Stimulated activated CD8-positive, alpha-beta memory T cell treated with anti-CD3 and anti-CD28 coated beads, Interleukin-4, amount 100 ng/mL, for 1 hour (primary cell): ENCODE measurements at places on chromosomes 2 and 18.
A peak's percentile ranks its signal among the peaks of the same experiment; 100 is the strongest.

DNA sequence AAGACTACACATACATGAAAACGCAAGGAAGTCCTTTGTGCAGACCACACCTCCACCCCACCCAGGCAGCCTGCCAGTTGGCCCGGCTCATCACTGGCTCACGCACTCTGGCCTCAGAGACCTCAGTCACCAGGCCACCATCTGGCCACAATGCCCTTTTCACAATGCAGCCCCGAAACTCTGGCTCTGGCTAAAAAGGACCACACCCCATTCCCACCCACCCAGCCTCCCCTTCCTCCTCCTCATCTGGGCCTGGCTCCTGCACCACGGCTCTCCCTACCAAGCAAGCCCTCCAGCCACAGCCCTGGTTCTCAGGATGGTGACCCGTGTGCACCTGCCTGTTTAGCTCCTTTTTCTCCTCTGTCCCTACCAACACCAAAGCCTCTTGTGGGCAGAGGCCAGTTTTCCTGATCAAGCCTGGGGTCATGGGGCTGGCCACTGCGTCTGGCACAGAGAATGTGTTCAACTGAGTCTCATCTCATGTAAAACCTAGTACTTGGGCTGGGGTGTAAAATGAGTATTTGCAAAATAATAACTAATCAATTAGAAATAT, 7.4 kb downstream of the HDAC4 start:
- DNase-seq, result no peak

- DNase-seq, result no peak
Measured at GRCh38 chr2:104597942-104598341, 256.0 kb upstream of the POU3F3 start.

DNA sequence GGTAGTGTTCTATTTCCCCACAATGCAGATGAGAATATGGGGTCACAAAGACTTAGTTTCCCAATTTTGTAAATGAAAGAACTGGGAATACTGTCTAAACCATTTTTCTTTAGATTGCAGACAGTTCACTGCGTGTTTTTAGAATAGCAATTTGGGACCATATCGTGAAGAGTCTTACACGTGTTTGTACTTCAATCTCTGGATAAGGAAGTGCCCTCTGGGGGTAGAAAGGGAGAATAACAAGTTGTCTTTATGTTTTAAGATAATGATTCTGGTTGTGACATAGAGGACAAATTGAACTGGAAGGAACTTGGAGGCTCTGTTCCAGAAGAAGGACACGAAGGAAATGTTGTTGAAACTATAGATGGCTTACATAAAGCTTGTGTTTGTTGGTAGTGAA, 457.7 kb downstream of the CBLN2 start:
- no peak for DNase-seq

DNA sequence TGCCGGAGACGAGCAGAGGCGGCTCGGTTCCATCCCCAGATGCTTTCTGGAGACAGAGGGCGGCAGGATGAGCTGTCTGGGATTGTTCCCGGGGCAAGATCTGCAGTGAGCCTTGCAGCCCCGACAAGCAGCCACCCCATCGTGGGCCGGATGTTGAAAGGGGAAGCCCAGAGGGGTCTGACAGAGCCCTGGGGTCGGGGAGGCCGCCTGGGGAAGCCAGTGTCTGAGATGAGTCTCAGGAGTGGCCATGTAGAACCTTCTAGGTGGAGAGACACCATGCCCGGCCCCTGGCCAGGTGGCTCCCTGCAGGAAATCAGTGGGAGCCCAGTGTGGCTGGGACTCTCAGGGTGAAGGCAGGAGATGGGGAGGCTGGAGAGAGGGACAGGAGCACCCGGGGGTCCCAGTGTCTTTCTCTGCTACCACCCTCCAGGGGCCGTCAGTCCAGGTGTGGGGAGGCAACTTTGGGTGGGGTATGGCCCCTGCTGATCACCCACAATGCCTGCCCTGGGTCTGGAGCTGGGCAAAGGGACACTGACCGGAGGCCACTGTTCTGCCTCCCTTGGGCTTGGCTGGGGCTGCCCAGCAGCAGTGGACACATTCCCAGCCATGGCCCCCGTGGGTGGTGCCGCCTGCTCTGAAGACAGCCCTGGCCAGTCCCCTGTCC, 128.3 kb upstream of the HS6ST1 start:
- DNase-seq, result no peak

DNA sequence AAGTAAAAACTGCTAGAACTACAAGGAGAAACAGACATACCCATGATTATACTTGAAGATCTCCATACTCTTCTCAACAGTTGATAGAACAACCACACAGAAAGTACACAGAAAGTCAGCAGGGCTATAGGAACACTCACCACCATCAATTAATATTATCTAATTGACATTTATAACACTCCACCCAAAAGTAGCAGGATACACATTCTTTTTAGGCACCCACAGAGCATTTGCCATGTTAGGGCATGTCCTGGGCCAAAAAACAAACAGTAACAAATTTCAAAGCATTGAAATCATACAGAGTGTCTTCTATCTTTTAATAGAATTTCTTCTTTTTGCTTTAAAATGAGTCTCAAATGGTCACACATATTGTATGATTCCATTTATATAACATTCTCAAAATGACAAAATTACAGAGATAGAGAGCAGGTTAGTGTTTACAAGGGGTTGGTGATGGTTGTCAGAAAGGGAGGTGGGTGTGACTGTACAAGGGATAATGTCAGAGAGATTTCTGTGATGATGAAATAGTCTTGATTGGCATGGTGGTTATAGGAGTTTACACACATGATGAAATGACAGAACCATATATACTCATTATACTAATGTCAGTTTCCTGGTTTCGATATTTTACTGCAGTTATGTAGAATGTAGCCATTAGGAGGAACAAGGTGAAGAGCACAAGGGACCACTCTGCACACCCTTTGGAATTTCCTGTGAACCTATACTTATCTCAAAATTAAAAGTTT, 82.8 kb downstream of the NCK2 start:
- no peak for DNase-seq

GRCh38 chr2:100610381-100610831, 47.6 kb downstream of the PDCL3 start:
- DNase-seq, result peak; percentile 49

DNA sequence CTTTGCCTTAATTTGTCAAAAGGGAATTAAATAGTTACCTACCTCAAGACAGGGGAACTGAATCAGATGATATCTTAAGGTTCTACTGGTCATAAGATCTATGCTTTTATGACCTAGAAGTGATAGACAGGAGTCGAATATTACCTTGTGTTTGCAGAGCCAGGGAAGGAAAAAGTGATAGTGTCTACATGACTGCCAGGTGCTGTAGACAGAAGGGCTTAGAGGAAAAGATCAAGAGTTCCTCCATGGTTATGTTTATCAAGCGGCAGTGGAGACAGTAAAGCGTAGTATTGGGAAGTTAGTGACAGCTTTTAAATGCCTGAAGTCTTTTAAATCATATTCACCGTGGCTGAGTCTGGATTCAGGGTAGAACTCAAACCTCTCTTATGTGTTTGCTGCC, 11.9 kb downstream of the CRIM1 start:
- no peak for DNase-seq

DNA sequence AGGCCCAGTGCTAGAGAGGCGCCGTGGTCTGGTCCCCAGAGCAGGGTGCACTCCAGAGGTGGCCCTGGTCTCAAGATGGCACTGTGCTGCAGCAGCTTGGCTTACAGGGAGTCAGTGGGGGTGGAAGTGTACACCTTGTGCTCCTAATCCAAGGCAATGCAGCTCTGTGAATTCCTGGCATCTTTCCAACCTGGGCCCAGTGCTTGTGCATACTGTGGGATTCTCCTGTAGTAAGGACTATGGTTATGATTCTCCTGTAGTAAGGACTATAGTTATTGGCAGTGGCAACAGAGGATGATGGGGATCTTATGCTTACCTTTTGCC, 616.7 kb upstream of the REG3G start:
- no peak for DNase-seq

DNA sequence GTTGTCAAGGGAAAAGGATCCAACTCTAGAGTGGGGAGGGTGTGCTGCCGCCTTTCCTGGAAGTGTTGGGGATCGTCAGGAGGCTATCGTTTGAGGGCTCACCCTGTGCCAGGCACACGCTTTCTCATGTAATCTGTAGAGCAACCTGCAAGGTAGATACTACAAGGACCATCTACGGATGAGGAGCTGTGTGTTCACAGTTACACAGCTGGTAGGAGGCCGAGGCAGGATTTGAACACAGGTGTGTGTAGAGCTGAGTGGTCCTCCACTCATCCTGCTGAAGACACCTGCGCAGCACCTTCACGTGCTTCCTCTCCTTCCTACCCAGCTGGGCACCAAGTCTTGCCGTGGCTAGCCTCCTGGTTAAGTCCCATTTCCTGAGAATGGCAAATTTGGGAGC, 68.3 kb downstream of the MARCO start:
- DNase-seq, result no peak

- no peak for DNase-seq
Measured at GRCh38 chr2:186256540-186256939, 229.5 kb upstream of the ZC3H15 start.

DNA sequence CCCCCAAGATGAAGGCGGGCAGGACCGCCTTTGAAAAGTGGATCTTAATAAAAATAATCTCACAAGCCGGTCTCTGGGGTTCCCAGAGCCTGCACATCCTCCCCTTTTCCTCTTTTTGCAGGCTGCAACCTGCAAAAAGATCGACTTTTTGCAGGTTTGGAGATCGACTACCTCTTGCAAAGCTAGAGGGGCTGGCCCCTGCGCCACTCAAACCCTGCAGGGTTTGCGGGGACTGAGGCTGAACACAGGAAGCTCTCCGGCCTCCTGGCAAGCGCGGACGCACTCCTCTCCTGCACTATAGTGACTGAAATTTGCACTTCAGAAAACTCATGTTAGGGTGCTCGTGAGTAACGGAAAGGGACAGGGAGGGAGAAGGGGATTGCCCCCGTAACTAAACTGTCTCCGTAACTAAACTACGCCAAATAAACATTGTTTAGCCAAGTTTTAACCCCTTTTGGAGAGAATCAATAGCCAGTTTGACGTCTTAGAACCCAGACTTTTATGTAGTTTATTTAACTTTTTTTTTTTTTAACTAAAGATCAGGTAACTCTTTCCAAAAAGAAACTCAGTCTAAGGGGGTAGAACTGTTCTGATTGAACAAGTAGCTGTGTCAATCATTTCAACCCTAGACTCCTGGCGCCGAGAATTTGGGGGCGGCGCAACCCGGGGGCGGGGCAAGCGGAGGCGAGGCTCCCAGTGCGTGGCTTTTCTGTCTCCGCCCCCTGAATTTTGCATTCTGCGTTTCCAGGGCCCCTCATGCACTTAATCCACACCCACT, 2.5 kb downstream of the IGFBP5 start:
- peak; percentile 27 for DNase-seq

DNA sequence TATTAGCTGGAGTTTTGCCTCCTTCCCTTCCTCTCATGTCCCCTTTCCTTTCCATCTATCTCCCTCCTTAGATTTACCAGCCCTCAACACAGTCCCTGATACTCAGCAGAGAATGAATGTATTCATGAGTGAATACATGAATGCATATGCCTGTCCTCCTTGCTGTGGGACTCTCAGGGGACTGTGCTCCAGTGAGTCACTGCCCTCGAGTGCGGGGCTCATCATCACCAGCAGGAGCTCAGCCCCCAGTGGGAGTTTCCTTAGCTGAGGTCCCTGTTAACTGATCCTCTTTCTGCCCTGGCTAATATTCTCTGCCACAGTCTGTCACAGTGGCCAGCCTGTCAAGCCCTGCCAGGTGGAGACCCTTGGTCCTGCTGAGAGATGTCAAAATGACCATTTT, 104.9 kb upstream of the LHCGR start:
- no peak for DNase-seq

- no peak for DNase-seq
Measured at GRCh38 chr2:16260041-16260830, 319.9 kb downstream of the MYCN start.

GRCh38 chr2:147989809-147990403, 30.6 kb downstream of the ORC4 start:
- DNase-seq, result no peak

GRCh38 chr2:229566370-229566769, 148.0 kb downstream of the DNER start:
- no peak for DNase-seq

DNA sequence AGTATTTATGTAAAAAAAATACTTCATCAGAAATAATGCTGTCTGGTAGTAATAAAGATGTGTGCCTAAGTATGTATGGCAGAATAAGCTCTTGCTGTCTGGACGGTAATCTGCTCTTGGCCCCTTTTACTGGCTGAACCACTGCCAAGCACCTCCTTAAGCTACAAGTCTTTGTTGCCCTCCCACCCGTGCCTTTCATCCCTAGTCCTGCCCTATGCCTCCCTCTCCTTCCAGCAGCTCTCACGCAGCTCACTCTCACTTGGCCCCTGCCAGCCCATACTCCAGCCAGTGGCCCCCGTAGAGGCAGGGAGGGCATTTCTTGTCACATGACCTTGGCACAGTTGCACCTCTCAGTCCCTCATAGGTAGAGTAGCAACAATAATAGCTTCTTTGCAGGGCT, 54.5 kb upstream of the NPAS2 start:
- no peak for DNase-seq

DNA sequence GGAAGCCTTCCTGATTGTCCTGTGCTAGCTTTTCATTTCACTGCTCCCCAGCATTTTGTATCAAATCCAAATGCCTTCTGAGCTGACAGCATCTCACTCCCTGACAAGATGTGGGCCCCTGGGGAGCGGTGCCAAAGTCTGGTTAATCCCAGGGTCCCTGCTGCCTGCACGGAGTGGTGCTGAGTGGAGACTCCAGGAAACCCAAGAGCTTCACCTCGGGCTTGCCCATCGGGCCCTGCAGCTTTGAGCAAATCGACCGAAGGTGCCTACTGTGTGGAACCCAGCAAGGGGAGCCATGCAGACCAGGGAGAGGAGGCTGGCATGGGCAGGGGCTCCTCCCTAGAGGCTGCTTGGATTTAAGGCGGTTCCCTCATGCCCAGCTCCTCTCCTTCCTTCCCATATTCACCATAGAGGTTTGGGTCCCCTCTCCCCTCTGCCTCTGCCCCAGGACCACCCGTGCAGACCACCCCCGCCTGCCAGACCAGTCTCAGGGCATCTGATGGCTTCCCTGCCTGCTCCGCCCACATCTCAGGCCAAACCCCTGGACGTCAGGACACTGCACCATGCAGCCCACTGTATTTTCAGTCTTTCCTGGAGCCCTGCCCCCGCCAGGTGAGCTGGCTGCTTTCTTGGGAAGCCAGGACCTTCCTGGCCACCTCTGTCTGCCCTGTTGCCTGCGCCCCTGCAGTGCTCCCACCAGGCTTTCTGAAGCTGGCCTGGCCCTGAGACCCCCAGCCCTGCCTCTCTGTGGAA, 37.8 kb downstream of the RRM2 start:
- DNase-seq, result no peak

GRCh38 chr18:10239103-10239502, 215.3 kb upstream of the APCDD1 start:
- DNase-seq, result no peak

GRCh38 chr2:124289060-124289459, 264.0 kb downstream of the CNTNAP5 start:
- DNase-seq, result no peak

DNA sequence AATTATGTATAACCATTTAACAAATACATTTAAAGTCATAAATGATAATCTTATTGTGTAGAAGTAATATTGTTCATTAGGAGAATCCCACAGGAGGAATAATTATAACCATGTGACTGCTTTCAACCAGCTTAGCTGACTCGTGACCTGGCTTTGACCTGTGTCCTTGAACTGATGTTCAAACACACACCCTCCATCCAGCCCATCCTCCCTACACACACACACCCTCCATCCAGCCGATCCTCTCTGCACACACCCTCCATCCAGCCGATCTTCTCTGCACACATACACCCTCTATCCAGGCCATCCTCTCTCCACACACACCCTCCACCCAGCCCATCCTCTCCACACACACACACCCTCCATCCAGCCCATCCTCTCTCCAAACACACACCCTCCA, 83.5 kb downstream of the EIPR1 start:
- DNase-seq, result no peak

GRCh38 chr2:122542646-122543045, 787.2 kb downstream of the TSN start:
- DNase-seq, result no peak
